Fibroblast of skin of right quadriceps (primary cell): ENCODE measurements at places on chromosomes 4 and X.
A peak's percentile ranks its signal among the peaks of the same experiment; 100 is the strongest.

GRCh38 chrX:153454901-153455550 is 9.2 kb upstream of the TREX2 start:
- DNase-seq = no peak

DNA sequence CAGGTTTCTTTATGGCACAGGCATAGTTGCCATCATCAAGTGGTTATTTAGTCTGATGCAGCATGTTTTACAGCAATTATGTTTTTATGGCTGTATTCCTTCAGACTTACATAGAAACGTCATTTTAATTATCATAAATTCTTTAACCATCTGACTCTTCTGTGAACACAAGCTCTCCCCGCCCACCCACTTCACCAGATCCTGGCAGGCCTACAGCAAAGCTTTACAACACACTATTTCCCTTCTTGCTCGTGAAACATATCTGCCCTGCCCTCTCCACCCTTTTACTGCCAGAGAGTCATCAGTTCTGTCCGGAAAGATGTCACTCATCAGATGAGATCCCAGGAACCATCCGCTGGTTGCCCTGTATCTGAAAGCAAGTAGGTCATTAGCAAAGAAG is 120.5 kb downstream of the HS6ST2 start:
- peak; percentile 16 for DNase-seq

DNA sequence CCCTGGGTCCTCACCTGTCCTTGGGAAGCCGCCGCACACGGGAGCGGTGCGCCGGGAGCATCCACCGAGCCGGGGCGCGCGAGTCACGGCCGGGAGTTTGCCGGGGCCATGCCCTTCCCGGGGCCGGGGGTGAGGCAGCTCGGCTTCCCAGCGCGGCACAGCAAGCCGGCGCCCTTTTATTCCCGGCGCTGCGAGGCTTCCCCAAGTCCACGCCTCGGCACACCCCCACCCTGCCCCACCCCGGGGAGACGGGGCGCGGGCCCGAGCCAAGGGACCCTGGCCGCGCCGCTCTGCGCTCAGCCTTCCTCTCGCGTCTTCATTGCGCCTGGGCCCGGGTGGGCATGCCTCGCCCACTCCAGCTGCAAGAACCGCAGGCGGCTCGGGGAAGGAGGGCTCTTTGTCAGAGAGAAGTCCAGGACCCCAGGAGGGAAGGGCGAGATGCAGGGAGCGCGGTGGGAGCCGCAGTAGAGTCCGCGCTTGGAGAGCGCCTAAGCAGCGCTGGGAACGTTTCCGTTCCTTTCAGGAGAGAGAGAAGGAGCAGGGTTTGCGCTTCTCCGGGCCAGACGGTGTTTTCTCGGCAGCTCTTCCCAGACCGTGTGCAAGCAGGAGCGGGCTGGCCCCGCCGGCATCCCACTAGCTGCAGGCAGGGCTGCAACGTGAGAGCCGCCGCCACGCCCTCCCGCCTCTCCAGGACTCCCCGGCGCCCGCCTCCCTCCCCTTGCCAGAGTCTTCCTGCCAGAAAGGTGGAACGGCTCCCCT is at the start of gene MXRA5:
TSS of gene MXRA5 (minus strand) at position 152 of the 759 bp plus-strand sequence. CDS start 2,819 bp downstream, outside the sequence.
- peak; percentile 66 for DNase-seq

GRCh38 chrX:97563531-97564133 is 679.9 kb downstream of the RPA4 start:
- DNase-seq = peak; percentile 42

- no peak for DNase-seq
These were observed 6.9 kb downstream of the MSN start for GRCh38 chrX:65674204-65674893.

GRCh38 chrX:82711457-82711856 is 796.6 kb upstream of the POU3F4 start:
- no peak for DNase-seq

DNA sequence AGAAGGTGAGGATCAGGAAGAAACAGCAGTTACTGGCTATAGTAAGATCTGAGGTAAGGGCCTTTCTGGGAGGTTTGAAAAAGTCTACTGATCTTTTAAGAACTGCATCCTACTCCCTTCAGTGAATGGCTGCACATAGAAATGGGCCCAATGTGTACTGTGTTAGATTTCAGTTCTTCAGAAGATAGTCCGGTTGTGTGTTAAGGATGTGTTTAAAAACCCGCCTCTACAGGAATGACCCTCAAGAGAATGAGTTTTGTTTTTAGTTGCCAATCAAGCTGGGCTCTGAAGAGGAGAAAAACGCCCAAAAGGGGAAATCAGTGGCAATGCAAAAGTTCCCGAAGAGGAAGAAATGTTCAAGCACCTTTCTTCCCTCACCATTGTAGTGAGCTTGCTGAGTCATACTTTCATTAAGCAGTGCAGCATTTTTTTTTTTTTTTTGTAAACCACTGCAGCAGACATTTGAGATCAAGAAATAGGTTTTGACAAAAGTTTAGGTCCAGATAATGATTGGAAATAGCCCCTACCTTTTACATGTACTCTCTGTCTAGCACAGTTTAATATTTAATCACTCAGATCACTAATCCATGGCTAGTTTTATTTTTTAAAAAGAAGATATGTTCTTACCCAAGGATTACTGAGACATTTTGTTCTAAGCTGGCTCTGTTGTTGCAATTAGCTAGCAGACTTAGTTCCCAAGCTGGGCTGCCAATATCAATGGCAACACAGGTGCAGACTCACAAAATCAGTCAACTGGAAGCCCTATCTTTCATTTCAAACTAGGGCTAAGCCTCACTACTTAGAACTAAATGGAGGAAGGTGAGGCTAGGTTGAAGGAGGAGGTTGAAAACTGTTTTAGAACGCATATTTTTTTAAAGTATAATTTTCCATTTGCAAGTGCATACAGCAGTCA is 7.0 kb upstream of the TRPC5OS start:
- no peak for DNase-seq

GRCh38 chrX:129706400-129707072 is 32.2 kb upstream of the XPNPEP2 start:
- no peak for DNase-seq

GRCh38 chr4:85579942-85580341 is 105.0 kb downstream of the ARHGAP24 start:
- no peak for DNase-seq

DNA sequence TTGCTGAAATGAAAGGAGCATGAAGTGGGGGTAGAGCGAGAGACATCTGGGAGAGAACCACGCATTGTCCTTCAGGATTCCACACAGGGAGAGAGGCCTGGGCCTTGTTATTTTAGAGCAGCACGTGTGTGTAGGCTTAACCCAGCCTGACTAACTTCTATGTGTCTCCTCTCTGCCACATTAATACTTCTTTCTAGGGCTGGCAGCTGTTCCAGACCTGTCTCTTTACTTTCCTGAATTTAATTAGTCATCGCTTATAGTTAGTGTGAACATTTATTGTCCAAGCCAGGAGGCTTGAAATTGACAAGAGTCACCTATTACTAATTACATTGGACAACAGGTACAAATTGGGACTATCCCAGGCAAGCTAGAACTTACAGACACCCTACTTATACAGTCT is 51.3 kb downstream of the SMAD1 start:
- no peak for DNase-seq

DNA sequence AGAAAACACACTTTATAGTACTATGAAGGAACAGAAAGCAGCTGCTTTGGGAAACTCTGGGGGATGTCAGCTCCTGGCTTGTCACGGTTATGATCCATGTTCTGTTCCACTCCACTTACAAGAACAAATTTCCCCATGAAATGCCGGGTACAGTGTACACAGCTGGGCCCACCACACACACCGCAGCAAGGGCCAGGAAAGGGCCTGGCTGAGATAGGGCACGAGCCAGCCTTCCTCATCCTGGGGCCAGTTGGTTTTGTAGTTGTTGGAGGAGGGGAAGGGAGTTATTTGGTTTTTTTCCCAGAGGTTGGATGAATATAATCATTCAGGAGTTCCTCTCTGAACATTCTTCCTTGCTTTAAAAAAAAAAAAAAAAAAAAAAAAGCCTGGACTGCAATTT is 56.8 kb downstream of the SEPSECS start:
- DNase-seq = no peak

- no peak for DNase-seq
These were observed 3.7 kb upstream of the SETD7 start for GRCh38 chr4:139559687-139560086.

DNA sequence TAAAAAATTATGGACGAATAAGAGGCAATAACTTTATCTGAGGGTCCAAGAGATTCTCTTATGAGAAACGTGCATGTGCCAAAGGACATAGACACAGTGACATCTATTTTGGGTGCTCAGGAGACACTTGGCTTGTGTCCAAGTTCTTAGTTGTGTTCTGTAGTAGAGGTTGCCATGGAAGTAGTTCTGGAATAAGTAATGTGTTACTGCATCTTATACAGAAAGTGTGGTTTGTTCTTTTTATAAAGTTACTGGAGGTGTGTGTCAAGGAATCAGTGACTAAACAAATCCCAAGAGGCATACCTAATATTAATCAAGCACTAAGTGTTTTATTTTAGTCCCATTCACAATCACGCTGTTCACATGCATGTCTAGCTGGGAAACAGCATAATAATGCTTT is 305.7 kb downstream of the ARHGAP24 start:
- peak; percentile 28 for DNase-seq

GRCh38 chr4:2258091-2259035 is 3.5 kb downstream of the MXD4 start:
- DNase-seq = no peak

DNA sequence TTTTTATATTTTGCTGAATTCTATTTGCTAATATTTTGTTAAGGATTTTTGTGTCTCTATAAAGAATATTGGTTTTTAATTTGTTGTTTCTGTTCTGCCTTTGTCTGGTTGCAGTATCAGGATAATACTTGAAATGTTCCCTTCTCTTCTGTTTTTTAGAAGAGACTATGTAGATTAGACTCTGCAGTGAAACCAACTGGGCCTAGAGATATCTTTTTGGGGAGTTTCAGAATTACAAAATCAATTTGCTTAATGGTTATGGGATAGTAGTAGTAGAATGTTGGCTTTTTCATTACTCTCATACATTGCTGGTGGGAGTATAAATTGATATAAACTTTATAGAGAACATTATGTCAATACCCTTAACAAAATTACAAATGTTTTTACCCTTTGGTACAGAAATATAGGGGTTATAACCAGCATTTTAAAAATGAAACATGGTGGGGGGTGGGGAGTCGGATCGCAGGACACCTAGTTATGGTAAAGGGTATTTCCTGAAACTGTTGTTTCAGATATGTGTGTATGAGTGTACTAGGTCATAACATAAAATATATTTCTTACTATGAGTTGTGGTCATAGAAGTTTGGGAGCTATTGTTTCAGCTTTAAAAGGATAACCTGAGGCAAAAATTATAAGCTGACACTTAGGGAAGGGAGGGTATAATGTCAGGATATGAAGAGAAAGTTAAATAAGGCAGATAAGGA is 29.0 kb downstream of the CLOCK start:
- DNase-seq = no peak

DNA sequence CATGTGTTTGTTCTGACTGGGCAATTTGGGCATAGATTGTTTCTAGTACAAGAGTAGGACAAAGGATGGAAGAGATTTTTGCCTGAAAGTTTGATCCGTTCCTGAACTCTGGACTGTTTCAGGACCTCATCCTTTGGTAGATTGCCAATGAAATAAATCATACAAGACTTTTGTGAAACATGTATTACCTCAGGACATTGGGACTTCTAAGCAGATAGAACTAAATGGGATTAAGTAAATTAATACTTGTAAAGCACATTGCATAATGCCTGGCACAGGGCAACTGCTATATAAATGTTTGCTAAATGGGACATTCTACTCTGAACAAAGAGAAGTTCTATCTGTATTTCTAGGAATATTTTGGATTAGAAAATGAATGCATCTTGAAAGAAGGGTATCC is 164.8 kb upstream of the RPS6KA3 start:
- DNase-seq = no peak

DNA sequence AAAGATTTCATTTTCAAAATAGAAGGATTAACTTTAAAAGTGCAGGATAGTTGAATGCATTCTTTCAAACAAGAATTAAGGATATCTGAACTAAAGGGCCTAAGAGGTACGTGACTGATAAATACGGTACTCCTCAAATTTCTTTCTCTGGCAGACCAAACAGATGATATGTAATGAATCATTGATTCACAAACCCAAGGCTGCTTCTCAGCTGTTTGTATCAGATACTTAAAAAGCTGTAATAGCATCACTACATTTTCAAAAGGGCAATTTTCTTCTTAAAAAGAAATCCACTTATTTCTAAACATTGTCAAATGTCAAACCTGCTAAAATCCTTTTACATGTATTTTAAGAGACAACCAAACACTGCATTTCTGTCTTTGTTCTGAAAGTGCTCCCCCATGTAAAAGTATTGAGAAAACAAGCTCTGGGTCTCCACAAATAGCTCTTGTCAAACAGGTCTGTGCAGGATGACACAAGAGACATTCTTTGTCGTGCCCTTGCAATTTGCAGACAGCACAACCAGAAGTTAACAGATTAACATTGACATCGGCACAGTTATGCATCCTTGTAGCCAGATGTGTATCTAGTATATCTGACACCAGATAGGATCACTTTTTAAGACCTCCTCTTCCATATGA is 82.0 kb downstream of the MANBA start:
- no peak for DNase-seq

GRCh38 chr4:88223516-88223915 is 60.8 kb downstream of the PPM1K start:
- no peak for DNase-seq

GRCh38 chrX:72573158-72573511 is 492 bp upstream of the HDAC8 start:
- DNase-seq = no peak

- no peak for DNase-seq
These were observed 304.9 kb downstream of the UNC5C start for GRCh38 chr4:95243892-95244291.

DNA sequence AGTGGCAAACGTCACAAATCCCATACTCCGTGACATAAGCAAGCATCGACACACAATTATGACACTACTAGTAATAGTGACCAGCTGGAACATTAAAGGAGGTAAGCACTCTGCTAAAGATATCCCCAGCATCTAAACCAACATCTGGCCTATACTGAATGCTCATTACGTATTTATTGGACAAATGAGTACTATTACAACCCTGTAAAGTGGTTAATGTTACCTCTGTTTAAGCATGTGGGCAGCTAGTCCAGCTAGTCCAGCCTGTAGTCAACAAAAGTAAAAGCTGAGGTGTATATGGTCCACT is 419 bp upstream of the RPGR start:
- DNase-seq = no peak

DNA sequence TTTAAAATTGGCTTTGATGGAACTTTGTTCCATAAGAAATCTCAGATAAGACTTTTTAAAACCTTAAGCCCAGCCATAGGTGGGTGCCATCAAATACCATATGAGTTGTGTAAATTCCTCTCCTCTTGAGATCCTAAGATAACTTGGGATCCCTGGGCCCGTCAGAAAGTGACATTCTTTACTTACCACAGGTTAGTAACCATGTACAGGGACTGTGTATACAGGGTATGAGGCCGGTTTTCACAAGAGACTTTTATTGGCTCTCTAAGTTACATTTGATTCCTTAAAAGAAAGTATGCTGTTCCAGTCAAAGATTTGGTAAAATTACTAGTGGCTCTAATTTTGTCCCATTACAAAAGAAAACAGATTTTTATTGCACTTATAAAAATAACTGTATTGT is 110.1 kb downstream of the APOOL start:
- no peak for DNase-seq

- DNase-seq = no peak
These were observed 17.7 kb upstream of the ASB5 start for GRCh38 chr4:176286728-176287127.
